ENCODE measurements at places on chromosomes 3 and 15.

GRCh38 chr3:180011927-180012326, 24.8 kb downstream of the PEX5L start:
- DNase-seq: no peak

DNA sequence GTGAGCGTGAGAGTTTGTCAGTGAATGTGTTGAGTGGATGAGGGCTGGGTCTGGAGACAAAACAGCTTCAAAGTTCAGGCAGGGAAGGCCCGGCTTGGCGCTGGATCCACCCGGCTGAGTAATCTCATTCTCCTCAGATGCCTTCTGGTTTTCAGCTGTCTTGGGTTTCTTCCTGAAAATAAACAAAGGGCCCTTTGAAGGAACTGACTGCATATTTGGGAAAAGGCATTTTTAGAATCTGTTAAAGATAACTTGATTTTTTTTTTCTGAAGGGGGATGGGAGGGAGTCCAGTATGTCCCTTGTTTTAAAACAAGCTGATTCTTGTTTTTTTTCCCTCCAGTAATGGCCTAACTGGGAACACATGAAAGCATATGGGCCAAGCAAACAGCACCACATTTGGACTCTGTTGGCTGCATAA, 86.4 kb downstream of the TIGIT start:
- peak; percentile 69 for DNase-seq

GRCh38 chr3:68985146-68985790, 28.2 kb downstream of the EOGT start:
- DNase-seq: no peak

GRCh38 chr15:41987246-41987924, 15.0 kb upstream of the EHD4 start:
- DNase-seq: peak; percentile 23

Measured in psoas muscle (tissue), 8 donors.